ENCODE measurements at places on chromosomes 6 and 20.

DNA sequence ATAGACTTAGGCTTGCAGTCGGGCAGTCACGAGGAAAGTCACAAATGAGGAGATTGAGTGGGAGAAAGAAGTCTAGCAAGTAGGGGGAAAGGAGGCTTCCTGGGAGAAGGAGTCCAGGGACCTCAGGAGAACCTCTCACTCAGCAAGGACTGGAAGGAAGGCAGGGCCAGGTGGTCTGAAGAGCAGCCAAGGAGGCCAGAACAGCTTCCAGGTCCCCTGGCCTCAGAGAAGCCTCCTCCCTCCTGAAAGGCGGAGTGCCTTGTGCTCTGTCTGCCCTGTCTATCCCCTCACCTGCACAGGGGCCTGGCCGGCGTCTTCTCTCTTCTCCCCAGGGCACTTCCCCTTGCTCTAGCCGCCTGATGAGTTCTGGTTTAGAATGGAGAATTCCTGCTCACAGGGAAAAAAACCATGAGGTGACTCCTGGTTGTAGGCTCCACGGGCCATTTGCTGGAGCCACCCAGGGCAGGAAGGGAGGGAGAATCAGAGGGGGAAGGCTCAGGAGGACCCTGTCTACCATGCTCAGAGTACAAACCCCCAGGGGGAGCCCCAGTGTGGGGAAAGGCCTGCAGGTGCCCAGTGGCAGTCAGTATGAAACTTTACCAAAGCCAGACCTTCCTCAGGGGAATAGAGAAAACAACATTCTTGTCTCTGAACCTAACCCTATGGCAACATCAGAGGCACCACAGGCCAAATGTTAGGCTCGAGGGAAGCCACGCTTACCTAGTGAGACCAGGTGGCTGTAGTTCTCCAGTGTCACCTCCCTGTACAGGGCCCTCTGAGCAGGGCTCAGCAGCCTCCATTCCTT, 11.2 kb downstream of the ZNF337 start:
- no peak for DNase-seq

- DNase-seq, result no peak
Observed at GRCh38 chr20:571754-572441, 28.3 kb upstream of the CSNK2A1 start.

- no peak for DNase-seq
Observed at GRCh38 chr6:7143476-7143974, 35.8 kb downstream of the RREB1 start.

GRCh38 chr20:62123450-62124118, 1.3 kb downstream of the LSM14B start:
- DNase-seq, result no peak

DNA sequence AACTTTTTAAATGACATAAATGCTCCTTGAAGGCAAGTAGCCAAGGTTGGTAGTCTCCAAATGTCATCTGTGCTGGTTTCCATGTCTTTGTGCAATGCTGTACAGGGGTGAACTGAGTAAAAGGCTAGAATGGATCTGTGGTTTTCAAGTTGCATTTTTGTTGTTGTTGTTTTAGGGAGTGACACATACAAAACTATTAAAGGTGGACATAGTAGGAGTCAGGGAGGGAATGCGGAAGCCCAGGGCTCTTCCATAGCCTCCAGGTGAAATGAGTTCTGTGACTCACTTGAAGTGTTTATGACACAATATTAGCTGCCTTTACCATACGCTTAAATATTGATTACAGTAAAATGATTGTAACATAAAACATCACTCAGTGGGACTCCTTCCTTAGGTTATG, 22.5 kb upstream of the QKI start:
- DNase-seq, result no peak

All from activated CD4-positive, CD25-positive, alpha-beta regulatory T cell (primary cell).